Chondrocyte (in vitro differentiated cells): ENCODE measurements at places on chromosomes 4 and X.

DNA sequence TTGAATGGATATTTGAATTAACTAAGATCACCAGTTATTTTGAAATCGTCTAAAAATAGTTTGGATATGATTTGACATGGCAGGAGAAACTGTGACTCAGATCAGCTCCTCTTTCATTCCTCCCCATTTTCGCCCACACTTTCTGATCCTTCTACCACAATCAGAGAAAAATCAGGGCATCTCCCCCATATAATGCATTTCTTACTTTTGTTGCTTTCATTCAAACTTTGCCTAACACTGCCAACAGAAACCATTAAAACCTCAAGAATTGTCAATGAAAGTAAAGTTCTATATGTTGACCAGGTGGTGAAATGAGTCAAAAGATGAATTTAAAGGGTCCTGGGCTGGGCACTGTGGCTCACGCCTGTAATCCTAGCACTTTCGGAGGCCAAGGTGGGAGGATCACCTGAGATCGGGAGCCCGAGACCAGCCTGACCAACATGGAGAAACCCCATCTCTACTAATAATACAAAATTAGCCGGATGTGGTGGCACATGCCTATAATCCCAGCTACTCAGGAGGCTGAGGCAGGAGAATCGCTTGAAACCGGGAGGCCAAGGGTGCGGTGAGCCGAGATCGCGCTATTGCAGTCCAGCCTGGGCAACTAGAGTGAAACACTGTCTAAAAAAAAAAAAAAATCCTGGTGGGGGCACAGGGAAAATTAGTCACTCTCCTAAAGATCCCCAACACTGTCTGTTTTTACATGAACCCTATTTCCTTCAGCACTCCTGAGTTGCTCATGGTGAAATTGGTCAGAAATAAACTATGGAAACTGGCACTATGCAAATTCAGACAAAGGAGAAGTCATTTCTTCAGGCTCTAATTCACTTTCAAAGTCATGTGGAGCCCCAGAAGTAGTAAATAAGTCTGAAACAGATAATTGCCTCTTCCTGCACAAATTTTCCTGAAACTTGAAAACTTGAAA, 122.8 kb upstream of the NOCT start:
- no peak for DNase-seq
- peak overlapping the region; percentile 17 for H3K27ac ChIP-seq
- H3K27me3 ChIP-seq: no peaks in the 10 kb centered on the region

- H3K27me3 ChIP-seq: no peaks in the 10 kb centered on the region
- peaks cover 5% of the 10 kb centered on the region for H3K4me1 ChIP-seq
- H3K4me3 ChIP-seq: no peak overlapping the region
- DNase-seq: no peak
- no peak overlapping the region for H3K27ac ChIP-seq
These were observed 62.1 kb upstream of the EXOC1L start for GRCh38 chr4:55757356-55757952.

GRCh38 chr4:96603641-96604040, 763.7 kb downstream of the PDHA2 start:
- H3K27me3 ChIP-seq: no peaks in the 10 kb centered on the region
- H3K4me3 ChIP-seq: no peak overlapping the region
- no peak for DNase-seq

- no peaks in the 10 kb centered on the region for H3K36me3 ChIP-seq
- H3K27me3 ChIP-seq: no peaks in the 10 kb centered on the region
- H3K4me3 ChIP-seq: no peak overlapping the region
- DNase-seq: no peak
- H3K27ac ChIP-seq: no peak overlapping the region
These were observed 4.3 kb upstream of the TLR6 start for GRCh38 chr4:38860788-38861424.

DNA sequence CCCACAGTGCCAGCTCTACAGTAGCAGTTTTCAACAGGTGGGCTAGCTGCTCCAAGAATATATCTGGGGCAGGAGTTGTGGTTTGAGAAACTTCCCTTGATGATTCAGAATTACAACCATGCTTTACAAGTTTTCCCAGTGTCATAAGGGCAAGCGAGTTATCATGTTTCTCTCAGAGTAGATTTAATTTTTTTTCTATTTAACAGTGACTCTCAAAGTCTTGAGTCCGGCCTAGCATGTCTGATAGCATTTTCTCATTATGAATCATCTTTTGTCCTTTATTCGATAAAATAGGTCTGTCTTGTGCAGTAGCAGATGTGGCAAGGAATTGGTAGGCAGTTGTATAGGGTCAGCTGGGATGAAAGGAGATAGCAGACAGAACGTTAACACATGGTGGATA, 62.2 kb upstream of the SPANXD start:
- no peaks in the 10 kb centered on the region for H3K36me3 ChIP-seq
- H3K27ac ChIP-seq: no peak overlapping the region
- H3K4me3 ChIP-seq: no peak overlapping the region

- DNase-seq: no peak
- no peak overlapping the region for H3K4me3 ChIP-seq
- H3K27me3 ChIP-seq: peaks cover 24% of the 10 kb centered on the region
- no peaks in the 10 kb centered on the region for H3K36me3 ChIP-seq
- H3K27ac ChIP-seq: no peak overlapping the region
These were observed 1.2 kb upstream of the FSTL5 start for GRCh38 chr4:162164906-162165510.
